ENCODE measurements at places on chromosomes 3 and 15. TPM values are rescaled to one million over a fixed set of nuclear protein-coding genes. Genes with fewer than 3 reads are reported as not detected.

- no peak for DNase-seq
These were observed 161.4 kb upstream of the POU1F1 start for GRCh38 chr3:87437765-87438164.

Gene C2CD4A
- total RNA-seq, result not detected

- DNase-seq, result peak; percentile 8
These were observed 356.4 kb downstream of the LPP start for GRCh38 chr3:188510366-188510765.

- DNase-seq, result no peak
These were observed 1144.2 kb downstream of the ROBO2 start for GRCh38 chr3:78183906-78184599.

Gene FAM174B
- total RNA-seq, result 3.0 TPM

DNA sequence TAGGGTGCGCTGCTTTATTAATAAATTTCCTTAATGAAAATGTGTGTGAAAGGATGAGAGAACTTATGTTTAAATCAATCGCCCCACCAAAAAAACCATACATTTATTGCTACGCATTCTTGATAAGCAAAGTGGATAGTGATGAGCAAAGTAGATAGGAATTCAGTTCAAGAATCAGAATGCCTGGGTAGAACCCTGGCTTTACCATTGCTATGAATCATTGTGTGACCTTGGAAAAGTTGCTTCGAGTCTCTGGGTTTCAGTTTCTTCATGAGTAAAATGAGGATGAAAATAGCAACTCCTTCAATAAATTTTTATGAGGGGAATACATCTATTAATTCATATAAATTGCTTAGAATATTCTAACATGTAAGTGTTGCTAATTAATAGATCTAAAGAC lies 2.6 kb upstream of the ALCAM start:
- no peak for DNase-seq

DNA sequence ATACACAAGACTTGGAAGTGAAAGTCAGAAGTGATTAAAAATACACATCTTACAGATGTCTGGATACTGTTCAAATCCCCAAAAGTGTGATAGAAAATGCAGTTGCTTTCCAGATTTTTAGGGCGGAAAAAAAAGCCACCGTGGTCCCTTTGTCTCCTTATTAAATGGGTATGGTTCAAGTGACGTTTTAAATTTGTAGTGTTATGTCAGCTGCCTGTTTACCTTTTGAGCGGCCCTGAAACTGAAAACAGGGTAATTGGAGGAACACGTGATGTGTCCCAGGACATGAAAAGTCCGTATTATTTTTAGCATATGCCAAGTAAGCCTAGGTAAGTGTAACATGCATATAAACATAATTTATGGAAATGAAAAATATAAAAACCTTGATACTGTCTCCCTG lies 109.0 kb upstream of the PDZRN3 start:
- no peak for DNase-seq

- peak; percentile 12 for DNase-seq
These were observed 167.6 kb downstream of the ECT2 start for GRCh38 chr3:172918165-172918564.

Gene SLC6A1
- total RNA-seq, result not detected

Gene IFRD2
- 87.8 TPM for total RNA-seq

DNA sequence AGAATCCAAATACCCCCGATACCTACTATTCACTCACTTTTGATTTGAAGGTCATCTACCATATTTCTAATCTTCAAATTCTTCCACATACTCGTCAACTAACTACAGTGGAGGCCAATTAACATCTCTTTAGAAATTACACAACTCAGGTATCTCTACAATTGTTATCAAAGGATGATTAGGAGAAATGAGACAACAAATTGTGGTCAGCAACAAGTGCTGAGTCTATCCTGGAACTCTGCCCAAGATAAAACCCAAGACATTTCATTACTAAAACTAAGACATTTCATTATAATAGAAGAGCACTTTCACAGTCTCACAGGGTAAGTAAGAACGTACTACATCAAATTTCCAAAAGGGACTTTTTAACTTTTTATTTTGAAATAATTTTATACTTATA lies 100.0 kb downstream of the TBC1D5 start:
- no peak for DNase-seq

- no peak for DNase-seq
These were observed 15.8 kb downstream of the EFCC1 start for GRCh38 chr3:129016720-129017483.

DNA sequence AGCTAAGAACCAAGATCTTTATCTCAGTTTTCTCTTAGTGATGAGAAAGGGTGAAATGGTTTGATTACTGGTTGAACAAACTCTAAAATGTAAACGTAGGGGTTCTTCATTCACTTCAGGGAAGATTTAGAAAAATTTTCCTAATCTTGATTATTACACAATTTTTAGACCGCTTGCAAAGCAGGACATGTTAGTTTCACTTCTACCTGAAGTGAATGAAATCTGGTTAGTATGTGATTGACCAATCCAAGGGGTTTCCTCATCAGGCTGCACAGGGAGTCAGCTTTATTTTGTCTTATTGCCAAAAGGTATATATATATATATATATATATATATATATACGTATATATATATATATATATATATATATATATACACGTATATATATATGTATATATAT lies 740.4 kb downstream of the TUSC7 start:
- DNase-seq, result no peak

DNA sequence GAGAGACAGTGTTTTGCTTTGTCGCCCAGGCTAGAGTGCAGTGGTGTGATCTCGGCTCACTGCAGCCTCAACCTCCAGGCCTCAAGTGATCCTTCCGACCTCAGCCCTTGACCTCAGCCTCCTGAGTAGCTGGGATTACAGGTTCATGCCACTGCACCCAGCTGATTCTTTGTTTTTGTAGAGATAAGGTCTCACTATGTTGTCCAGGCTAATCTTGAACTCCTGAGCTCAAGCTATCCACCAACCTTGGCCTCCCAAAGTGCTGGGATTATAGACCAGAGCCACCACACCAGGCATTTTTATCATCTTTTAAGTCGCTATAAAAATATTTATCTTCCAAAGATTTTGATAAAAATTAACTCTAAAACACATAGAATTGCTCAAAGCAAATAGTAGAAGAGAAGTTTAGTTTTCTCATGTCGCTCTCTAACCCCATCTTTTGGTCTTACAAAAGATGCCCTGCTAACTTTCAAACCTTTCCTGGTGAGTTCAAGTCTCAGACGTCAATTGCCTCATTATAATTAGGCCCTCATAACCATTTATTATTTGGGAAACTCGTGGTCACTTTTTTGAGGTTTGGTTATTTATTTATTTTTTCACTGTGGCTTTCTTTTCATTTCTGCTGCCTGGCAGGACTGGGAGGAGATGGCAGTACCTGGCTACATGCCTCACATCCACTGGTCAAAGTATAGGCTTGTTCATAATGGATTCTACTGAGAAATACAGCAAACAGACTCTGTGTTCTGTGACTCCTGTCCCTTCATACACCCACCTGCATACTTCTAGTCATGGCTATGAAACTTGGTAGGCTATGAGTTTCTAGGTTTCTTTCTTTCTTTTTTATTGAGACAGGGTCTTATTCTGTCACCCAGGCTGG lies 48.3 kb upstream of the DPPA4 start:
- no peak for DNase-seq

GRCh38 chr3:173599673-173600072 lies 202.1 kb downstream of the NLGN1 start:
- DNase-seq, result peak; percentile 64

Gene TMED3
- total RNA-seq, result 149 TPM

- no peak for DNase-seq
These were observed 7.9 kb downstream of the CCR4 start for GRCh38 chr3:32959371-32959770.

GRCh38 chr3:71809321-71810026 lies 24.5 kb upstream of the PROK2 start:
- DNase-seq, result no peak

Gene GABRR3
- not detected for total RNA-seq

Gene ZNF502
- total RNA-seq, result 0.89 TPM

GRCh38 chr3:146465693-146466465 lies 3.5 kb downstream of the PLSCR2 start:
- DNase-seq, result peak; percentile 25

GRCh38 chr3:147589016-147589415 lies 179.9 kb downstream of the ZIC1 start:
- DNase-seq, result peak; percentile 50

DNA sequence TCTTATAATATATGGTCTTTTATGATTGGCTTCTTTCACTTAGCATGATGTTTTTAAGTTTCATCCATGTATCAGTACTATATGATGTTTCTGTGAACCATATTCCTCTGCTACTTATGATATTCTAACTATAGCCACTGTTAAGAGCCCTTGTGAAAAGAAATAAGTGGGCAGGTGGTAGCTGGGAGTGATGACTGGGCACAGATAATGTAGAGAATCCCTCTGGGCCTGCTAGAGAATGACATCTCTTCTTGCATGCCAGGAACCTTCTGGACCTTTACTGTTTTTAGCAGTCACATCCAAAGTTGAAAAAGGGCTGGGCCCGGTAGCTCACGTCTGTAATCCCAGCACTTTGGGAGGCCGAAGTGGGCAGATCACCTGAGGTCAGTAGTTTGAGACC lies 10.2 kb downstream of the IDH3A start:
- DNase-seq, result no peak

DNA sequence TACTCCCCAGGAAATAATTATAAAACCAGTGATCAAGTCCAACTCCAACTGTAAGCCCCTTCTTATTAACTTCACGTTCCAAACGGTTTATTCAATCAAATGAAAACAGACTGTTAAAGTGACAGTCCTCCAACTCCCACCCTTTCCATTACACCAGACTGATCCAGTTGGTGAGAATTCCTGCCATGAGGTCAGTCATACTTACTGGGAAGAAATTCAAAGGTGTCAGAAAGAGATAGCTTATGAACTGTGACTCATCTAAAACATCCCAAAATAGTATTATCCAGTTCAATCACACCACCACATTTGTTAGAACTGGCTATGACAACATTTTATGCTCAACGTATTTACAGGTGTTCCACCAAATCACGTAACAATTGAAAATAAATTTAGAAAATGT lies 19.5 kb downstream of the SMARCC1 start:
- DNase-seq, result no peak

Gene TMEM41A
- 16.9 TPM for total RNA-seq

DNA sequence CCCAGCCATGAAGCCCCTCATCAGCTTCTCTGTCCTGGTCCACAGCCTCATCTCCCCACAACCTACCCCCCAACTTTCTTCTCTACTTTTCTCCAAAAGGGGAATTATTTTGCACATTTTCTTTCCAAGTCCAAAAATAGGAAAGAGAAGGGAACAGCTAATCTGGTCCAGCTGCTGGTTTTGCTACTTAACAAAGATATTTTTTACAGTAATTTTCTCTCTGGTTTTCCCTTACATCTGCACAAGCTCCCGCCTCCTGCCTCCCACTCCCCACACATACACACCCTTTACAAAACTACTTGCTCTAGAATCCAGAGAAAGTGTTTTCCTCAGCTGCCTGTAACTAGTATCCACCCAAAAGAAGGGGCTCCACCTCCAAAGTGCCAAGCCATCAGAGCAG lies 177.2 kb downstream of the POLR2M start:
- DNase-seq, result no peak

Gene CCDC54
- total RNA-seq, result not detected

Gene TMC3
- not detected for total RNA-seq

GRCh38 chr15:69403594-69403993 lies 10.6 kb upstream of the KIF23 start:
- DNase-seq, result peak; percentile 15

Gene ESYT3
- 0.23 TPM for total RNA-seq

GRCh38 chr3:40309925-40310695 lies 603 bp downstream of the EIF1B start:
- peak; percentile 35 for DNase-seq

Gene IMPG2
- total RNA-seq, result under 0.01 TPM

DNA sequence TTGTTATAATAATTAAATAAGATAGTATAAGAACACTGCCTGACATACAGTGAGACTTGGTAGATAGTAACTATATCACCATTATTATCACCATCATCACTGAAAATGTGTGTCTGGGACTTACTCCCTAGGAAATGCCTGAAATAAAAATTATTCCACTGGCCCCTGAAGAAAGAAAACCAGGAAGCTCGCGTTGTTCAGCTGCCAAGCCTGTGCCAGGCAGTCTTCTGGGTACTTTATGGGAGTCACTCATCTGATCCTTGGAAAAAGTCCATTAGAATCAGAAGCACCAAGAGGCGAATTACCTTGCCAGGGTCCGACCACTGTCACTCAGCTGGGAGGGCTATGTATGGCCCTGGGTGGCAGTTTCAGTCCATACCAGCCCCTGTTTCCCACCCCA lies 220.3 kb upstream of the TPM1 start:
- no peak for DNase-seq

DNA sequence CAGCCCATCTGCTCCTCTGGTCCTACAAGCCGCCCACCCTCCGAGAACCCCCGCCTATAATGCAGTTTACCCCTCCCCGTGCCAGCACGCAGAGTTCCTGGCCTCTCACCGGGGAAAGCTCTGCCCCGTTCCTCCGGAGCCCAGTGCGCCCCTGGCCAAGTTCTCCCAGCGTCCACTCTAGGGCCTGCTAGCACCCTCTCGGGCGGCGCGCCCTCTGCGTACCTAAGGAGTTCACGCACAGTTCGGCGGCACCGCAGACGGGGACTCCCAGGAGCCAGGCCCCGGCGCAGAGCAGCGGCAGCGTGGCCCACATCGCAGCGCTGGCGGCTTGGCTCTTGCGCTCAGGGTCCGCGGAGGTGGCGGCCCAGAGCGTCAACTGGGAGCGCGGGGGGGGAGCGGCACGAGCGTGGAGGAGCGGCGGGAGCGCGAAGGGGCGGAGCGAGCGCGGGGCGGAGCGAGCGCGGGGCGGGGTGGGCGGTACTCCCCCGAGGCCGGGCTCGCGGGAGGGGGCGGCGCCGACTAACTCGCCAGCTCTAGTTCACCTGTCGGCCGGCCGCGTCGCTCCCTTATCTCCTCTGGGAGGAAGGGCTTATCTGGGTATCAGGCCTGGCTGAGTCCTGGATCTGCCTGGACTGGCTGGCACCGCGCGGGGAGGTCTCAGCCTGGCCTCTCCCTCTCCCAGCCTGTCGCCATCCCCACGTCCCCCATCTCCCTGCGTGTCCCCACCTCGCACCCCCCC lies at the start of gene CTSH:
CTSH (minus strand) TSS at position 378 of the 739 bp plus-strand sequence; CDS start at position 313, 65 bp downstream.
- DNase-seq, result peak; percentile 67

Gene LTF
- total RNA-seq, result not detected

Gene MKRN2OS
- total RNA-seq, result not detected
